Stimulated activated CD4-positive, alpha-beta T cell treated with anti-CD3 and anti-CD28 coated beads, Interleukin-1b, Interleukin-23, amount 100 ng/mL, for 24 hours (primary cell): ENCODE measurements at places on chromosomes 2 and 18.

GRCh38 chr2:159249990-159250715, 36.4 kb downstream of the WDSUB1 start:
- DNase-seq = no peak

DNA sequence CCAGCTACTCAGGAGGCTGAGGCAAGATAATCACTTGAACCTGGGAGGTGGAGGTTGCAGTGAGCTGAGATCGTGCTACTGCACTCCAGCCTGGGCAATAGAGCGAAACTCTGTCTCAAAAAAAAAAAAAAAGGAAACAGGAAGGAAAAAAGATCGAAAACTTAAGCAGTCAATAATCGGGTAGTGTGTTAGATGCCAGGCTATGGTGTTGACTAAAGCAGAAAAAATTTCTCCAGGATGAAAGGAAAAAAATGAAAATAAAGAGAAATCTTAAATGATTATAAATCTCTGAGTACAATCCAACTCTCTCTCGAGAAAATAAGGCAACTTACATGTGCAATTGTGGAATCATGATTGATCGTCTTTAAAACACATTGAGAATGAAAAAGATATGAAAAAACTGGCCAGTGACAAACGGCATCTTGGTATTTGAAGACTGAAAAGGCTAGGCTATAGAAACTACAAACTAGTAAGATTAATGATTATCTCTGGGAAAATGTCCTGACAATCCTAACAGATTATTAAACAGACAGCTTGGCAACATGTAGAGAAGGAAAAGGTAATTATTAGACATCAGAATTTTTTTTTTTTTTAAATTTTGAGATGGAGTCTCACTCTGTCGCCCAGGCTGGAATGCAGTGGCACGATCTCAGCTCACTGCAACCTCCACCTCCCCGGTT, 16.3 kb upstream of the EPHA4 start:
- DNase-seq = no peak

- no peak for DNase-seq
Observed at GRCh38 chr2:46711156-46711555, 204.4 kb downstream of the MCFD2 start.

GRCh38 chr2:36981911-36982310, 15.6 kb upstream of the STRN start:
- no peak for DNase-seq

- no peak for DNase-seq
Observed at GRCh38 chr2:230636684-230637271, 75.9 kb upstream of the CAB39 start.

- DNase-seq = no peak
Observed at GRCh38 chr2:85221067-85221691, 88.0 kb downstream of the TCF7L1 start.

- no peak for DNase-seq
Observed at GRCh38 chr2:52821631-52822030, 946.0 kb upstream of the CHAC2 start.

GRCh38 chr2:154143105-154143504, 271.4 kb downstream of the GALNT13 start:
- DNase-seq = no peak

GRCh38 chr2:16475586-16475985, 190.0 kb downstream of the CYRIA start:
- DNase-seq = no peak

DNA sequence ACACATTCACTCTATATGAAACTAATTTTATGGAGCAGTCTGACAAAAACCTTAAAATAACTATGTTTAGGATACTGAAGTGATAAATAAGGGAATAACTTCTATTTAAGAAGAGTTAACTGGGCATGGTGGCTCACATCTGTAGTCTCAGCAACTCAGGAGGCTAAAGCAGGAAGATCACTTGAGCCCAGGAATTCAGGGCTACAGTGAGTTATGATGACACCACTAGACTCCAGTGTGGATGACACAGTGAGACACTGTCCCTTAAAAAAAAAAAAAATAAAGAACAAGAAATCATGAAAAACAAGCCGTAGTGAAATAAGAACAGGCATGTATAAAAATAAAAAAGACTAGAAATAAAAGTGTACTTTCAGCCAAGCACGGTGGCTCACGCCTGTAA, 82.0 kb downstream of the THADA start:
- no peak for DNase-seq

DNA sequence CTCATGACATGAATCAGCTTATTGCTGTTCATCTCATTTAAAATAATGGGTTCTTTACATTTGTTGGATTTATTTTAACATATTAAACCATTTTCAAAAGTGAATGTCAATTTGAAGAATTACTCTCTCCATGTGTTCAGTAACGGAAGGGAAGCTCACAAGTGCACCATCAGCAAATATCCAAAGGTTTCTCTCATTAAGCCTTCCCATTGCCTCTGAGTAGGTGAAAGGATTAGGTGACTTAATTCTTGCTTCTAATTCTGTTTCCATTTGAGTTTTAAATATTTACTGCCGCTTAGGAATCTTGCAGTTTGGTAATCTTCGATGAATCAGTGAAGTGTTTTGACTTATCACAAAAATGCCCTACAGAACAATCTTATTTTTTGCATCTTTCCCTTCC, 145.1 kb upstream of the NYAP2 start:
- no peak for DNase-seq

GRCh38 chr2:207083361-207084110, 82.2 kb downstream of the KLF7 start:
- no peak for DNase-seq

- no peak for DNase-seq
Observed at GRCh38 chr2:205054789-205055188, 509.5 kb downstream of the PARD3B start.

DNA sequence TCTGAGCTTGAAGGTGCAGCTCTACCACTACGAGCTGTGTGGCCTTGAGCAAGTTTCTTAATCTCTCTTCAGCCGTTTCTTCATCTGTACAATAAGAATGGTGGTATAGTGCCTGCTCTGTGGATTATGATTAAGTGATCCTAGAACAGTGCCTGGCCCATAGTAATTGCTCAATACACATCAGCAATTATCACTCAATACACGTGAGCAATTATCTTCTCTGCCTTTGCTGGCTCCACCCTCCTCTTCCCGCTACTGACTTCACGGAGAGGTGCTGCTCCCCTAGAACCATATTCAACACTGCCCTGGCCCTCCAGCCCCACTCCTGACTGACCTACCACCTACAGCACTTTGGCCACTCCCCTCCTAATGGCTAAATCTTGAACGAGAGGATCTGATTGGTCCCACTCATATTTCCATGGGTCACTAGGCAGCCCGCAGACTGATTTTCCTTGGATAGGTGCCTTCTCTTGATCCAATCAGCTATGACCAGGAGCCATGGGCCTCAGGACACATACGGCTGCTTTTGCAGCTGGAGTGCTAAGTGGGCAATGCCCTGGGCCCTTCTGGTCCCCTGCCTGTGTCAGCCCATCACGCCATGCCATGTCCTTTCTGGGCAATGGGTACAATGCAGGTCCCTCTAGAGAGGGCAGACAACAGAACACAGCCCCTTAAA, 77.5 kb downstream of the STPG4 start:
- DNase-seq = no peak

DNA sequence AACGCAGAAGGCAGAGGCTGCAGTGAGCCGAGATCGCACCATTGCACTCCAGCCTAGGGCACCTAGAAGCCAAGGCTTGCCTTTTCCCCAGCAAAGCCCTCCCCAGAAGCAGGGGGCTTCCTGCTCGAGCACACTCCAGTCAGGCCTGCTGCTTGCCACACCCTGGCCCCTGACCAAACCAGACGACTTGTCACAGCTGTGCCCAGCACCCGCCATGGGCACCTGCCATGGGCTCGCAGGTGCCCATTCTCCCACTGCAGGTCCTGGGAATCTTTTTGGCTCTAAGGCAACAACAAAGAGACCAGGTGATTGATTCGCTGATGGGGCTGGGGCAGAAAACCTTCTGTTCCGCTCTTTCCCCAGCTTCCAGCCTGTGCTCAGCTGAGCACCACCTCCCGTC, 4.9 kb downstream of the KCNK3 start:
- no peak for DNase-seq

DNA sequence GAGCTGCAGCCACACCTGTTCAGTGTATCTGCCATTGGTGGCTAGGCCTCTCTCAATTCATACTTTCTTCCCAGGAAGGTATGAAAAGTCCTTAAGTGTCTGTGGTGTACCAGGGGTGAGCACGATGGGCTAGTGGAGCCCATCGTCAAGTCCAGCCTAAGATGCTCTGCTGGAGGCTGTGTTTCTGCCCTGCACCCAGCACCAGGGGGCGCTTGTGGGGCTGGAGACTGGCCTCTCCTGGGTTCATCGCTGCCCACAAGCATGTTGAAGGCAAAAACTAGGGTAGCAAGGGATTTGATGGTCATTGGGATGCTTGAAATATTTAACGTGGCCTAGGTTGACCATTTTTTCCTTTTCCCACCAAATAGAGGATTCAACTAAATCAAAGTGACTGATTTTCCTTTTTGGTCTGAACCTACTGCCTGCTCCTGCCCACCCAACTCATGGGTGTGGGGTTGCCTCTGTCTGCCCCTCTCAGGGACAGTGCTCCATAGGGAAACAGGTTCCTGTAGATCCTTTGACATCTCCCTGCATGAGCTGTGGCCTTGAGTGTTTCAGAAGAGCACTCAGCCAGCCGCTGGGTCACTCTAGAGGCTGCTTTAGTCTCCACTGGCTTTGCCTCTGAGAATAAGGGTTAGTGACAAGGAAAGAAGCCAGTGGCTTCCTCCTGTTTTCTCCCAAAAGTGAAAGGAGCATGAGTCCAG, 59.0 kb downstream of the TPGS2 start:
- DNase-seq = no peak

DNA sequence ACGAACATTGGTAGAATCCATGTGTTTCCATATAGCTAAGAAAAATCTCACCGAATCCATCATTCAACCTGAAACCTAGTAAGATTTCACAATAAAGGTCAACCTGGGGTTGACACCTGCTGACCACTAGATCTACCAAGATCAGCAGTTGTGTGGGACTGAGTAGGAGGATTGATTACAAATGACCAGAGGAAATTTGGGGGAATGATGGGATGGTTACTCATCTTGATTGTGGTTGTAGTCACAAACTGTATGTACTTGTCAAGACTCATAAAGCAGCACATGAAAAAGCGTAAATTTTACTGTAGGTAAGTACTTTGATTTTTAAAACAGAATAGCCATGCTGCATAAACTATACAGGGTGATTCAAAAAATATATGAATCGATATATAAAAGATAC, 14.7 kb downstream of the DAPL1 start:
- DNase-seq = no peak

DNA sequence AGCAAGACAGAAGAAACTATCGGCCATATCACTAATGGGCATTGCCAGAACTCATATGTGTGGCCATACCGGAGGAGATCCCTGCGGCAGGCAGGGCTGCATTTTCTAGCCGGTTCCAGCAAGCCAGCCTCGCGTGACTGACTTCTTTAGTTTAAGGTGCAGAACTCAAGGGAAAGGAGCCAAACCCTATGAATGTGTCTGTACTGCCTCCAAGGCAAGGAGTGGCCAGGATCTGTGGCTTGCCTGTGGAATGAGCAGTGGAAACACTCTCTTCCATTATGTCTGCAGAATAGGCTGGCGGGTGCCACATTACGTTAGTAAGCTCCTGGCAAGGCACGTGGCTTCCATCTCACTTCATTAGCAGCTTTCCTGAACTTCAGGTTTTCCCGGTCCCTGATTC, 137.6 kb downstream of the ATL2 start:
- DNase-seq = no peak

DNA sequence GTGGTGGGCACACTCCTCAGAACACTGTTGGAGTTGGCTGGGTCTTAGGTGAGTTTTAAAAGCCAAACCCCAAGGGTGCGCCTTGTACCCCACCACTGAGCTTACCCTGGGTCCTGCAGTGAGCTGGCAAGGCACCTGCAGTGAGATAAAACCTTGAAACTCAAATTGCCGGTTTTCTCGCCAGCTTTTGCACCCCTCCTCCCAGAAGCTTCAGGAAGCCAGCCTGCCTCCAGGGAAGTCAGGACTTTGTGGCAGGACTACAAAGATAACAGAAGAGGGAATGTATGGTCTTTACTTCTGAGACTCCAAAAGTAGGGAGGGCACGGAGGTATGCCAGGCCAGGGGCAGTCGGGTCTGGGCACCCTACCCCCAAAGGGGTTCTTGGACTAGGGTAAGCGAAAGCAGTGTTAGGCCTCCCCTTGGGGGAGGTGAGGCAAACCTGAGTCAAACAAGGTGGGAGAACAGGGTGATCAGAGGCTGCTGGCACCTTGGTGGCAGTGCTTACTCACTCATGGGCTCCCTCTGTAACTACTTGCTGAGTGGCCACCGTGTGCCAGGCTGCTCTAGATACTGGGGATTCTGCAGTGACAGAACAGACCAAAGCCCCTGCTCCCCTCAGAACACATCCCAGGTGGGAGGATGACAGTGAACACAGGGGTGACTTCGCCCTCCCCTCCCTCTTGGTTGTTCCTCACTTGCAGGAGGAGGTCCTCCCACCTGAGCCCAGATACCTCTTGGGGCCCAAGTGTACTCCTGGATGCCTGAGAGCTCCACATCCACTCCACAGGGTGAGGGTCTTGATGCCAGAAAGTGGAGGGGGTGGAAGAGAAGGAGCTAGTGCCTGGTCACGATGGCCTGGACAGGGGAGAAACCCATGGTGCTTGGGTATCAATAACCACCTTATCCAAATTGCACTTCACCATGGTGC, 69.3 kb upstream of the RGPD5 start:
- DNase-seq = no peak

- no peak for DNase-seq
Observed at GRCh38 chr2:196535742-196536141, 103.8 kb upstream of the CCDC150 start.

DNA sequence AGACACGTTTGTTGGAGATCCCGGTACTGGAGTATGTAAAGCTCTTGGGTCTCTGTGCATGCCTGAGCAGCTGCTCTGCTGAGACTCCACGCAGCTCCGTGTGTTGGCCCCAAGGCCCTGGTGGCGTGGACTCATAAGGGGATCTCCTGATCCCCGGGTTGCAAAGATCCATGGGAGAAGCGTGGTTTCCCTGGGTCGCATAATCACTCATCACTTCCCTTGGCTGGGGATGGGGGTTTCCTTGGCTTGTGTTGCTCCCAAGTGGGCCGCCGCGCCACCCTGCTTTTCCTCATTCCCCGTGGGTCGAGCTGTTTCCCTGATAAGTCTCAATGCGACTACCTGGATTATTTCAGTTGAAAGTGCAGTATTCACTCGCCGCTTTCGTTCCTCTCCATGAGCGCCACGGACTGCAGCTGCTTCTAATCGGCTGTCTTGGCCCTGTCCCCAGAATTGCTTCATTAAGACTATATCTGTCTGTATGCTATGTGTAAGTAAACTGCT, 76.0 kb downstream of the EPC2 start:
- no peak for DNase-seq

DNA sequence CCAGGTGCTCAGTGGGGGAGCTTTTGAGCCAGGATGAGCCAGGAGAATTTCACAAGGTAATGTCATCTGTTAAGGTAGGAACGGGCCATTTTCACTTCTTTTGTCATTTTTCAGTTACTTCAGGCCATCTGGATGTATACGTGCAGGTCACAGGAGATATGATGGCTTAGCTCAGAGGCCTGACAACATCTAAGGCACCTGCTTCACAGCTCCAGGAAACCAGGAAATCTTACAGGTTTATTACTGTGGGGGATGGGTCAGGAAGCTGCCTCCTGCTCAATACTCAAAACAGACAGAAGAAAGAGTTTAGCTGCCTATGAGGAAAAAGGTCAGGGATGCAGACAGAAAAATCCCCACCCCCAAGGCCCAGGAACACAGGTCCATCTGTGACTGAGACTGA, 364.3 kb upstream of the LRP1B start:
- DNase-seq = no peak

GRCh38 chr2:46131-46470, 204 bp downstream of the FAM110C start:
- DNase-seq = no peak

GRCh38 chr2:99867770-99868169, 274.6 kb downstream of the AFF3 start:
- DNase-seq = no peak
